ENCODE measurements at places on chromosomes 7 and 10.
A peak's percentile ranks its signal among the peaks of the same experiment; 100 is the strongest.

GRCh38 chr10:69428165-69428564 lies 11.4 kb upstream of the TACR2 start:
- DNase-seq = no peak

DNA sequence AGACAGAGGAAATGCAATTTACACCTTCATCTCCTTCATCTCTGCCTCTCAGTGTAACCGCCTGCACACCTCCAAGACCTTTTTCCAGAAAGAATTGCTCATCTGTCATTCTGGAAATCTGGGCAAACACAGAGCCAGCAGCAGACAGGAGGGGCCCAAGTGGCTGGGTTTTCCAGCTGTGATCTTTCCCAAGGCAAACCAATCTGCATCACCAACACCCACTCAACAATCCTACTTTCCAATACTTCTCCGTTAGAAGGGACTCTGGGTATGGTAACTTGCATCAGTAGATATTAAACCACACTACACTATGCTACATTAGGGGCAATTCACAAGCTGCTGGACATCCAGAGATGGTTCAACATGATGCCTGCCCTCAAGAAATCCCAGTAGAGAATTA lies 781.8 kb upstream of the AUTS2 start:
- no peak for DNase-seq

- no peak for DNase-seq
Observed at GRCh38 chr10:54702583-54703485, 98.2 kb downstream of the PCDH15 start.

GRCh38 chr7:109178342-109178741 lies 608.7 kb downstream of the DNAJB9 start:
- no peak for DNase-seq

- no peak for DNase-seq
Observed at GRCh38 chr10:128044961-128045832, 81.0 kb downstream of the MKI67 start.

DNA sequence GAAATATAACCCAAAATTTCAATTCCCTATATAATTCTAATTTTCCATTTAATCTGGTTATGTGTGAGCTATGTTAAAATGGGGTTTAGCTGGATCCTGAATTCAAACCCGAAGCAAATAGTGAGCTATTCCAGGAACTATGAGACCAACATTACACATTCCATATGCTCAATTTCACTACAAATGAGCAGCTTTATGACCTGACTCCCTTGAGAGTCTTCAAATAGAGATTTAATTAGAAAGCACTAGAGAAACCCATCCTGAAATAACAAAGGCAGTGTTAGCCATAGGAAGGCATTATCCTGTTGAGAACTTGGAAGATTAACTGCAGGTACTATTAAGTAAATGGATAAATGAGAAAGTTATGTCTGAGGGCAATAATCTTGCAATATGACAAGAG lies 890.0 kb downstream of the GRM8 start:
- DNase-seq = no peak

DNA sequence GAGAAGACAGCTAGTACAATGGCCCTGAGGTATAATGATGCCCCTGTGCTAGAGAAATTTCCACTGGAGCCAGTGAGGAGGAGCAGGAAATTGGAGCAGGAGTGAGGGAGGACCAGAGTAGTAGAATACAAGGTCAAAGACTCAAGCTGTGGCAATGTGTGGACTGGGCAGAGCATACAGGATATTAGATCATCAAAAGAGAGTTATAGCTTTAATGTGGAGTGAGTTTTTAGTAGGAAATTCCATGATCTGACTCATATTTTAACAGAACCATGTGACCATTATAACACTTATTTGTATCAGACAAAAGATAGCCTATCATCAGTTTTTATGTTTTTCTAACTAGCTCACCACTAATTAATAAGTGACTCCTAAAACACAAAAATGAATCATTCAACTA lies 154.1 kb downstream of the DGKB start:
- DNase-seq = no peak

- DNase-seq = no peak
Observed at GRCh38 chr7:34457329-34457728, 200.7 kb upstream of the NPSR1 start.

- no peak for DNase-seq
Observed at GRCh38 chr7:114108510-114108909, 189.7 kb upstream of the PPP1R3A start.

DNA sequence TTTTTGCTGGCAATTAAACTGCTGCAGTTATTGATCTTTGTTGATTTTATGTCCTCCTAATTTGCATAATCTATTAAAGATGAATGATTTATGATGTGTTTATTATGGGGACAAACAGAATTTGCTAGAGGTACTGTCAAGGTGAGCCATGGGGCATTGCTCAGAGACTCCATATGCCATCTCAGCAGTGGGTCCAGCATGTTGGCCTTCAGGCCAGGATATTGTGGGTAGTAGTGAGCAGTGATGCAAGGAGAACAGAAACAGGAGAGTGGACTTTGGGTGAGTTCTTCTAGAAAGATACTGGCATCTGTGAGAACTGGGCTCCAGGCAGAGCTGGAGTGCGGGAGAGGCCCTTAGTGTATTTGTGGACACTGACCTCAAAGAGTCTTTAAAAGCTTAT lies 65.9 kb downstream of the PAX2 start:
- no peak for DNase-seq

DNA sequence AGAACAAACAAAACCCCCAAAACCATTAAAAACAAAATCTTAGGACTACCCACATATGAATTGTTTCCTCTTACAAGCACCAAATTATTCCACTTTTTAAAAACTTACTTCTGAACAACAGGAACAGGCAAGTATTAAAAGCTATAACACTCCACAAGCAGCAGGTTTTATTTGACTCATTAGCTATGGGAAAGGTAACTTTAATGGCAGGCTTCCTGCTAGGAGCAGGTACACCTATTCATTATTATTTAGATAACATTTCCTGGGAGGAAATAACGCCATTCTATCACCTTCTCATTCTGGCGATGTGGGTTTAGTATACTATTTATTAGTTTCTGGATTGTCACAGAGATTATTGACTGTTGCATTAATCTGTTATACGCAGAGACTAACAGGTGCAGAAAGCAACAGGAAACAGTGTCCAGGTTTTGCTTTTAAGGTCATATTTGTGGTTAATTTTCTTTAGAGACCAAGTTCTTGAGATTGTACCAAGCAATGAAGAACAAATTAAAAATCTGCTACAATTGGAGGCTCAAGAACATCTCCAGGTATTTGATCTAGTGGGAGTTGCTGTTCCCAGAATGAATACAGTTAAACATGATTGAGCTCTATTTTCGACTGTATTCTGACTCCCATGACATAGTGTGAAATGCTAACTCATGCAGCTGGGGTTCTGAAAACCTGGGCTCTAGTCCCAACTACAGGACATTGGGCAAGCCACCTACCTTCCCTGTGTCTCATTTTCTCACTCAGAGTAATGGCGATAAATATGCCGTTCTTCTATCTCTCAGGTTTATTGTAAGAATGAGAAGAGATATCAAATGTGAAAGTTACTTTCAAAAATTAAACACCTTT lies 2.0 kb downstream of the CPA2 start:
- no peak for DNase-seq

GRCh38 chr7:14457568-14458453 lies 444.7 kb downstream of the DGKB start:
- peak; percentile 76 for DNase-seq

DNA sequence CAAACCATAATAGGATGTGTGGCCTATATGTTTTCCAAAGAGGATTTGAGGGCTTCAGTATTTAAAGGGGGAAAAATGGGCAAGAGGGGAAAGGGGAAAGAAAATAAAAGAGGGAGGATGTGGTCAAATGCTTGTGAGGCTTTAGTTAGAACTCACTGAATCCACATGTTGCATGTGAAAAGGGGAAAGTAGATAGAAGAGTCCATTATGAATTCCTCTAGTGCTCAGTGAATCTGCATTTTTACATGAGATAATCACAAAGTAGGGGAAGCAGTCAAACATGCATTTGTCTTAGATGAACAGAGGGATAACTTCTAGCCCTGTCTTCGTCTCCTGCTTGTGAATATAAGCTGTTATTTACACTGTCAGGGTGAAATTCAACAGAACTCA lies 24.6 kb upstream of the AKAP9 start:
- no peak for DNase-seq

DNA sequence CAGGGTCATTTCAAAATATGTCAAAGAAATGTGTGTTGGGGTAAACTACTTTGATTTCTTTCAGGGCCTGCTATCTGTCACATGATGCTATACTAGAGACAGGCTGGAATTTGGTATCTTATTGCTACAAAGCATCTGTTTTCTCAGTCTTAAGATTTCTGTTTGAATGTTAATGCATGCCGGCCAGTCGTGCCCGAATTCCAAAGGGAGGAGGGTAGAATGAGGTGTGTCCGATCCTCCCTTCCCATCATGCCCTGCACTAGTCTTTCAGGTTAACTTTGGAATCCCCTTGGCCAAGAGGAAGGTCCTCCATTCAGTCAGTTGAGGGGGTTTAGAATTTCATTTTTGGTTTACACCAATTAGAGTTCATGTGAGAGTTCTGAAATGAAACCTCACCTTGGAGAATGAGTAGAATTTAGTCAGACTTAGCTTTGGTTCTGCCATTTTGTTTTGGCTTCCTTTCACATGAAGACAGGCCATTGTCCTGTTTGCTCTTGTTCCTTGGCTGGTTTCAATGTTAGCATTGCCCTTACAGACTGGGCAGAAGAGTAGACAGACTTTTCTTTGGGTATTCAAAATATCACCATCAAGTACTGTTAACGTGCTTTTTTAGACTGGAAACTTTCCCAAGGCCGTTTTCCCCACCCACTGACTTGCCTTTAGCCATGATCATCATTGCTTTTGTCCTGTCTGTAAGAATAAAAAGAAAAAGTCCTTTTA lies 95.8 kb downstream of the CAMK1D start:
- no peak for DNase-seq

All from A549 (cell line).